ENCODE measurements at places on chromosomes 12 and 14.

GRCh38 chr12:50066402-50066801, 9.0 kb downstream of the ASIC1 start:
- DNase-seq: no peak

- peak; percentile 57 for DNase-seq
Measured at GRCh38 chr12:111068290-111068689, 147.9 kb upstream of the MYL2 start.

- no peak for DNase-seq
Measured at GRCh38 chr14:34750670-34751069, 36.3 kb upstream of the CFL2 start.

DNA sequence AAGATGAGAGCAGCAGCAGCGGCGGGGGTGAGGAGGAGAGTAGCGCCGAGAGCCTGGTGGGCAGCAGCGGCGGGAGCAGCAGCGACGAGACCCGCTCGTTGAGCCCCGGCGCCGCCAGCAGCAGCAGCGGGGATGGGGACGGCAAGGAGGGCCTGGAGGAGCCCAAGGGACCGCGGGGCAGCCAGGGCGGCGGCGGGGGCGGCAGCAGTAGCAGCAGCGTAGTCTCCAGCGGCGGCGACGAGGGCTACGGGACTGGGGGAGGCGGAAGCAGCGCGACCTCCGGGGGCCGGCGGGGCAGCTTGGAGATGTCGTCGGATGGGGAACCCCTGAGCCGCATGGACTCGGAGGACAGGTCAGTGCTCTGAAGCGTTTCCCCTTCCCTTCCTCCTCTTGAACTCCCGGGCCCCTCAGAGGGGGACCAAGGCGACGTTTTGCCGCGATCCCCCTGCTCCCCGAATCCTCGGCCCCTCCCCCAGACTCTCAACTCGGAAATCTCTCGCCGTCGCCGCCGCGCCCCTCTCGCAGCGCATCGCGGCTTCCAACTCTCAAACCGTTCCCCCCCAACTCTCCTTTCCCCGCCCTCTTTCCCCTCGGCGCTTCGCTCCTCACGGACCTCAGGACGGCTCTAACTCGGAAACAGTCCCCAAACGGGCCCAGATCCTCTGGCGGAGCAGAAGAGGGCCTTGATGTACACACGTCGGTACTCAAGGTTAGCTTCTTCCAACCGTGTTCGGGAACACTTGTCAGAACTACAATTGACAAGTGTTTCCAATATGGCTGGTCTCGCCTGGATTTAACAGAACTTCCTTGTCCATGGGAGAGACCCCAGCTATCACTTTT, 947 bp downstream of the AEBP2 start:
- DNase-seq: peak; percentile 88

GRCh38 chr12:96883571-96883970, 23.5 kb upstream of the NEDD1 start:
- no peak for DNase-seq
